ENCODE measurements at places on chromosomes 11 and 22.
A peak's percentile ranks its signal among the peaks of the same experiment; 100 is the strongest.

DNA sequence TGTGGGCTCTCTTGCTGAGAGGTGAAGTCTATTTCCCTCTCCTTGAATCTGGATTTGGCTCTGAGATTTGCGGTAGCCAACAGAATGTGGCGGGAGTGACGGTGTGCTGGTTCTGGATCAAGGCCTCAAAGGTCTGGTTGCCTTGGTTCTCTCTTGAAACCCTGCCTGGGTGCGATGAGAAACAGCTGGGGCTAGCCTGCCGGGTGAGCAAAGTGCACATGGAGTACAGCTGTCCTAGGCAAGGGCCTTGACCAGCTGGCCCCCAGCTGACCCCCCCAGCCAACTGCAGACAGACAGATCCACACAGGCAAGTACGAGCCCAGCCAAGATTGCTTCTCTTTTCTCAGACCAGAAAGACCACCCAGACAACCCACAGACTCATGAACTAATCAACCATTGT is 10.8 kb downstream of the SUN2 start:
- no peak for DNase-seq

DNA sequence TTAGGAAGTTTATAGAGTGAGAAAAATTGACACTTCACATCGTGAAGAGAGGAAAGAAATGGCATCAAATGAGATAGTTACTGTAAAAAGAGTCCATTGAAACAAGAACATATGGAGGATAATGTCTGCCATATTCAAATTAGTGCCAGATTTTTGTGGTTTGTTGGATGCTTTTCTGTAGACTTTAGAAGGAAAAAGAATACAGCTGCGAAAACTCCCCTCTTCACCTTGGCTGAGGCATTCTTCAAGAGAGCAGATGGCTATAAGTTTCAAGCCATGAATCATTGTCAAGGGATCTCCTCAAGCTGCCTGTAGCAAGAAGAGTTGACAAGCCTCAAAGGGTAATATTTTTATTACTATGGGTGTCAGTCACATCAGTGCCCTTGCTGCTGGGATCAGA is 507.4 kb upstream of the RAG2 start:
- no peak for DNase-seq

GRCh38 chr11:68107689-68108088 is 13.5 kb downstream of the CHKA start:
- DNase-seq, result no peak

DNA sequence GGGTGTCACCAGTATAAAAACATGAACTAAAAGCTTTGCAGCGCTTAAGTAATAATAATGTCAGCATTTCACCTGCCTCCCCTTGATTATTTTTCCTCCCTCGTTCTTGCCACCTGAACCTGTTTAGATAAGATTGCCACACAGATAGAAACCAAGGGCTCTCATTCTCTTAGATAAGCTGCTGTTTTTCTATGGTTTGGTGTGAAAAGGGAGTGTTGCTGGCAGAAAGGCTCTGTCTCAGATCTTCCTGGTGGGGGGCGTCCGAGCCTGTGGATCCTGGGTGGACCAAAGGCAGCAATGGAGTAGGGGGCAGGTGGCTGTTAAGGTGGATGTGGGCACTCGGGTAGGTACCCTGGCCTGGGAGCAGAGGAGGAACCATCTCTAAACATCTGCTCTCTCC is 147.5 kb downstream of the ST3GAL4 start:
- DNase-seq, result no peak

GRCh38 chr11:130775306-130776060 is 140.8 kb downstream of the SNX19 start:
- DNase-seq, result no peak

DNA sequence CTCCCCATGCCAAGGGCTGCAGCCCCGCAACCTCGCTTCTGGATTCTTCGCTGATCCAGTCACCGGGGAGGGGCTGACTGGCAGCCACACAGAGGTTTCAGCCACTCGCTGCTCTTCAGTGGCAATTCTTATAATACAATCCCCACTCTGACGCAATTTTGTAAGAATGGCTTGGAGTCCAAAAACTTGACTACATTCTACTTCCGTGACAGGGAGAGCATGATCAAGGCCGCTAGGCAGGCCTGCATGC is 14.9 kb downstream of the PPM1F start:
- DNase-seq, result no peak

GRCh38 chr22:42587588-42588175 is 27.0 kb downstream of the POLDIP3 start:
- DNase-seq, result no peak

GRCh38 chr11:26188554-26188953 is 143.4 kb upstream of the ANO3 start:
- no peak for DNase-seq

GRCh38 chr11:3867209-3868091 is 12.0 kb downstream of the STIM1 start:
- peak; percentile 30 for DNase-seq

DNA sequence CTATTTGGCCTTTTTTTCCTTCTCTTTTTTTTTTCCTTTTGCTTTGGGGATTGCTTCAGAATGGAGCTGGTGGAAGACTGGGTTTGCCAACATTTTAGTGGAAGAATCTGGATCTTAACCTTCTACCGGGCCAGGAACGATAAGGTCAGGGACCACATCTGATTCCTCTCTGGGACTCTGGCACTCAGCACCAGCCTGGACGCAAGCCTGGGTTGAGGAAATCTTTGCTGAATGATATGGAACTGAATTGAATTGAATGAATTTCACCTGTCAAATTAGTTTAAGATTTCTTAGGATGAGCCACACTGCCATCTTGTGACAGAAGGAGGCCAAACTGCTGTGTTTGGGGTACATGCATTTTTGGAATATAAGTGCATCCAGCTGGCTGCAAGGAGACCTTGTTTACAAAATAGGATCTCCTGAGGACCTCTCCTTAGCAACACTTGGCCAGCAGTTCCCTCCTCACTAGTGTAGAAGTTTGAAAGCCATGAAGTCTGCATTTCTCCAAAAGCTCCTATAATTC is 30.4 kb downstream of the TPBGL start:
- DNase-seq, result no peak

GRCh38 chr11:15754221-15754620 is 602.1 kb downstream of the SOX6 start:
- no peak for DNase-seq
